ENCODE measurements at places on chromosomes 3 and 15.

DNA sequence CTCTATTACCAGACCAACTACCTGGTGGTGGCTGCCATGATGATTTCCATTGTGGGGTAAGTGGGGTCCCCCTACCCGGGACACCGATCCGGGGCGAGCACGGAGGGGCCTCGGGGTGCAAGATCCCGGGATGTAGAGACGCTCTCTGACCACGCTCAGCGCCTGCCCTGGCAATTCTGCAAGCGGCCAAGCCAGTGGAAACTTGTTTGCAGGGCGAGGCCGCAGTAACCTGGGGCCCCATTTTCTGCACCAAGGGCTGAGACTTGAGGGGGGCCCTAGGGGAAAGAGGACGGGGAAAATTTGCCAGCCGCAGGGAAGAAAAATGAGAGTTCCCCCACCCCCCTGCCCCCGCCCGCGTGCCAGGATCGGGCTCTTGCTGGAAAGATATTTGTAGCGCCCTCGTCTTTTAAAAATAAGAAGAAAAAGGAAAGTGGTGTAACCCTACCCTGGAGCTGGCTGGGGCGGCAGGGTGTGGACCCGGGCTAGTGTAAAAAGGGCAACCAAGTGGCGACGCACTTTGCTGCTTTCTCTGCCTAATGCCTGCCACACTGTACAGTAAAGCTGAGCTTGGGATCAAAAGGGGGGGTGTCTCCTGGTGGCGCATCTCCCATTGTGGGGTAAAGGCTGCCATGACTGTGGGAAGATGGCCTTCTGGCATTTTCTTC lies 563 bp downstream of the ARL6IP5 start:
- no peak for DNase-seq

GRCh38 chr3:197525706-197526105 lies 30.1 kb downstream of the BDH1 start:
- DNase-seq, result no peak

DNA sequence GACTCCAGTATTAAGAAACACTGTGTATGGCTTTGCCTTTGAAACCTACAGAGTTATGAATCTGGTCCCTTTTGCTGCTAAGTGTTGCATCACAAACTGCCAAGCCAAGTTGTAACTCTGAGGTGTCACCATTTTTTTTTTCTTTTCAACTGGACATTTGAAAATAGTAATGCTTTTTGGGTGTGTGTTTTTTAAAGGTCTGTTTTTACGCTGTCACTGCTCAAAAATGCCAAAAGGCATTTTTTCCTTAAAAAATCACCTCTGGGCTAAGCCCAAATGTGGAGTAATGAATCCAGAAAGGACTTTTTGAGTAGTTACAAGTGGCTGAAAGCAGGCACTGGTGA lies 9.5 kb downstream of the SMAD3 start:
- no peak for DNase-seq

- peak; percentile 69 for DNase-seq
Observed at GRCh38 chr3:57100046-57100695, 39.7 kb downstream of the SPATA12 start.

GRCh38 chr3:4849136-4849535 lies 130.1 kb upstream of the BHLHE40 start:
- no peak for DNase-seq

GRCh38 chr15:94070356-94071295 lies 160.7 kb upstream of the MCTP2 start:
- DNase-seq, result no peak

DNA sequence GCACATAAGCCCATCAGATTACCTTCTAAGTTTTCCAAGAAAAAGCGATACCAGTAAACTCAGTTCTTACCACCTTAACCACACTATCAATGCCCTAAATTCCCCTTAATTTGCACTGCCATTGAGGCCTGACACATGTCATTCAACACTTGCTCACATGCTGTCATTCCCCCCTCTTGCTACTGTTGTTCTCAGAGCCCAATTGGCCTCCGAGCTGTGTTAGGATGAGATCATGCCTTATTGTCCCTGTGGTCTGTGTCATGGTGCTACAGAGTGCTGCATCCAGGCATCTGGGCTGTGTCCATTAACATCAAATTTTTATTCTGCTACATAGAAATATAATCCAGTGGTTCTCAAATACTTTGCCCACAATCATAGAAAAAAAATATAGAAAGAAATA lies 213.6 kb downstream of the SSR3 start:
- no peak for DNase-seq

DNA sequence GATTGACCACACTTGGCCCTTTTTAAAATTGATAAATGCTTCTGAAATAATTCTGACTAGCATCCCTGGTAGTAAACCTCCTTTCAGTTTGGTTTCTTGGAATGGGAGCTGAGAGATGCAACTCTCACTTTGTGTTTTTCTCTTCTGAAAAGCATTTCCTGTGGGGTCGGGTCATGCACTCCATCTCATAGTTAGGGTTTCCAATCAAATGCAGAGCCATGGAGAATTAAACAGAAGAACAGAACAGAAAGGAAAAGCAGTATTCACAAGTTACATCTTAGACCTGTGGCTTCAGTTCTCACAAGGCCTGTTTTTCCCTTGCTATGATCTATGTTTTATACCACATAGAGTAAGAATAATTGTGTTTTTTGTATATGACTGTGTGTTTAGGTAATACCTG lies 39.7 kb downstream of the SENP2 start:
- DNase-seq, result no peak

DNA sequence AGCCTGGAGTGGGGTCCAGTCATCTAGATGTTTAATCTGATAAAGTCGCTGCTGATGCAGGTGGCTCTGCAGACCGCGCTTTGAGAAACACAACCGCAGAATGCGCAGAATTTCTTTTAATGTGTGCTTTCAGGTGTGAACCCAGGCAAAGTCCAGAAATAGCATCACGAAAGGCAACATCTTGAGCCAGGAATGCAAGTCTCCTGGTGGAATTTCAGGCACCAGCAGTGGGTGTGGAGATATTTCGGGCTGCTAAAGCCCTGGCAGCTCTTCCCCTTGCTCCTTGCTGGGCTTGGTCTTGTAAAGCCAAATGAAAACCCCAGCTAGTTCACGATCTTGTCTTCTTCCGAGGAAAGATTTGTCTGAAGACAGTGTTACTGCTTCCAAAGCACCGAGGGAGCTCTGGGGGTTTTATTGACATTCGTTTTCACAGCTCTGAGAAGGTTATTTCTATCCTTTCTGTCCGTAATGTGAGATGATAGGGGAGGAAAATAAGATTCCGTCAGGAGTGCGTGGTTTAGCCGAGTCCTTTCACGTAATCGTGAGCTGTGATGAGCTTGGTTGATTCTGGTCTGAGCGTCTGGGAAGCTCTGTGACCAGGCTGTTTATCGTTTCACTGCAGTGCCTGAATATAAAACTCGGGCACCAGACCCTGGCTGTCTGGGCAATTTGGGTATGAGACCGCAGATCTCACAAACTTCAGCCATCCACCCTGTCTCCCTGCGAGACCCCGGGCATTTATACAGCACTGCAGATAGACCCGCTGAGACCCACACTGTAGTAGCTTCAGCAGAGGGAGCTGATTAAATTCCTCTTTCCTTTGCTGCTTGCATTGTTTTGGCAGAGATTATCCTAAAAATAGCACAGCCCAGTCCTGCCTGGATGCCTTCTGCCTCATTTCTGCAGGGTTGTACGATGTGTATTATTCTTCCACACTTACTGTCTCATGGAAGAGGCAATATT lies 67.0 kb upstream of the SLC25A26 start:
- no peak for DNase-seq

DNA sequence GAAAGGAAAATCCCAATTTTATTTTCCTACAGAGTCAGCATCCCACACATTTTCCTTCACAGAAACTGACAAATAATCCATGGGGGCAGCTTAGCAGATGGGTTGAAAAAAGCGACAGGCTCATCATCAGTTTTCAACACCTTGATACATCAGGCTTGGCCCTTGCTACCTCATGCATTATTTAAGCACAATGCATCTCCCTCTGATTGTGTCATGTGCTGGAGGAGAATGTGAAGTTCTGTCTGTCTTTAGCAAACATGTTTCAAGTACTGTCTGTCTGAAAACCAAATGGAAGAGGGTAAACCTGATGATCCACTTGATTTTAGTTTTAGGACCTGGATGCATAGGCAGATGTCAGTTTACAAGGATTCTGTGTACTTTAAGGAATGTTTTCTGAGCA lies 128.6 kb upstream of the ADAMTS9 start:
- DNase-seq, result no peak

DNA sequence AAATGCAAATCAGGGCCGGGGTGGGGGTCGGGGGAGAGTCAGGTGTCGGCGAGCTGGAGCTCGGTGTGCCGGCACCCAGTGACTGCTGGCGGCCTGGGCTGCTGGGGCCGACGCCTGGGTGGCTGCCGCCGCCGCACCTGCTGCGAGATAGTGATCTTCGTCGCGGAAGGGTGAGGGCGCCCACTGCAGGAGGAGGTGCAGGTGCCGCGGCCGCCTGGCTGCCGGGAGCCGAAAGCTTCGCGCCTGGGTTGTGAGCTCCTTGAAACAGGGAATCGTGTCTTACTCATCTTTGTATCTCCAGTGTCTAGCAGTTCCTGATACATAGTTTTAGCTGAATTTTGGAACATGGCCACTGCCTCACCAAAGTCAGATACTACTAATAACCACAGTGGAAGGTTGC lies 64.0 kb upstream of the CPOX start:
- peak; percentile 2 for DNase-seq

GRCh38 chr3:130459944-130460343 lies 57.0 kb upstream of the COL6A6 start:
- DNase-seq, result no peak

DNA sequence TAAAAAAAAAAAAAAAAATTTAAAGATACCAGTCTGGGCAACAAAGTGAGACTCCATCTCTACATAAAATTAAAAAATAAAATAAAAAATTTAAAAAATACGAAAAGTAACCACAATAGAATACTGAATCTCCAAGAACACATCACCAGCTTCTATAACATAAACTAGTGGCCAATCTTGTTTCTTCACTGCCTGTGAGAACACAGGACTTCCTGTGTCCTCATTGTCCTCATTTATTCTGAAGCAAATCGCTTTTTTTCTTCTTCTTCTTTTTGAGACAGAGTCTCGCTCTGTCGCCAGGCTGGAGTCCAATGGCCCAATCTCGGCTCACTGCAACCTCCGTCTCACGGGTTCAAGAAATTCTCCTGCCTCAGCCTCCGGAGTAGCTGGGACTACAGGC lies 28.6 kb upstream of the RAB7A start:
- DNase-seq, result no peak

GRCh38 chr3:72593881-72594397 lies 254.3 kb downstream of the SHQ1 start:
- DNase-seq, result no peak

GRCh38 chr15:66819084-66819483 lies 117.0 kb downstream of the SMAD6 start:
- DNase-seq, result no peak

GRCh38 chr3:52021489-52022268 lies 26.0 kb upstream of the RPL29 start:
- DNase-seq, result no peak

DNA sequence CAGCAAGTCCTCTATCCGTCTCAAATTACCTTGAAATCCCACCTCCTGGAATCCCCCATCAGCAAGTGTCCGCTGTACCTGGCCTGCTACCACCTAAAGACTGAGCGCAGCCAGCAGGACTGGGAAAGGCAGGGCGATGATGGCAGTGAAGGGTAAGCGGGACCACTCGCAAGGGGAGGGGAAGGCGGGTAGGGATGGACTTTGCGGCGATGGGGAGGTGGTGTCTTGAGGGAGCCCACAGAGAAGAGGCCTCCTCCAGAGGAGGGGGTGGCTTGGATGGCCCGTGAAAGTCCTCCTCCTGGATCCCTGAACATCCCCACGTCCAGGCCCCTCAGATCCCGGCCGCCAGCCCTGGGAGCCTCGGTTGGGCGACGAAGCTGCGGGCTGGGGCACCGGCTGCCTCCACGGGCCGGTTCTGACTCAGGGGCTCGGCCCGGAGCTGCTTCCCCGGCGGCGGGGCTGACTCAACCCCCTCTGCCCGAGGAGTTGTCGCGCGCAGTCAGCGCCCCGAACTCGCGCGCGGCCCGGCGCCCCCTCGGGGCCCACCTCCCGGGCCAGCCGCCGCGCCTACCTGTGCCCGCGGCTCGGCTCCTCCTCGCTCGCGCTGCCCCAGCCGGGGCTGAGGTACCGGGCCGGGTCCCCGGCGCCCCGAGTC lies 512 bp downstream of the LARP6 start:
- DNase-seq, result no peak
